ENCODE measurements at places on chromosomes 2 and 18. TPM values are rescaled to one million over a fixed set of nuclear protein-coding genes. Genes with fewer than 3 reads are reported as not detected.

SPIRE1 gene
- 21.5 TPM for total RNA-seq

ANKRD30BL gene
- not detected for total RNA-seq

DNA sequence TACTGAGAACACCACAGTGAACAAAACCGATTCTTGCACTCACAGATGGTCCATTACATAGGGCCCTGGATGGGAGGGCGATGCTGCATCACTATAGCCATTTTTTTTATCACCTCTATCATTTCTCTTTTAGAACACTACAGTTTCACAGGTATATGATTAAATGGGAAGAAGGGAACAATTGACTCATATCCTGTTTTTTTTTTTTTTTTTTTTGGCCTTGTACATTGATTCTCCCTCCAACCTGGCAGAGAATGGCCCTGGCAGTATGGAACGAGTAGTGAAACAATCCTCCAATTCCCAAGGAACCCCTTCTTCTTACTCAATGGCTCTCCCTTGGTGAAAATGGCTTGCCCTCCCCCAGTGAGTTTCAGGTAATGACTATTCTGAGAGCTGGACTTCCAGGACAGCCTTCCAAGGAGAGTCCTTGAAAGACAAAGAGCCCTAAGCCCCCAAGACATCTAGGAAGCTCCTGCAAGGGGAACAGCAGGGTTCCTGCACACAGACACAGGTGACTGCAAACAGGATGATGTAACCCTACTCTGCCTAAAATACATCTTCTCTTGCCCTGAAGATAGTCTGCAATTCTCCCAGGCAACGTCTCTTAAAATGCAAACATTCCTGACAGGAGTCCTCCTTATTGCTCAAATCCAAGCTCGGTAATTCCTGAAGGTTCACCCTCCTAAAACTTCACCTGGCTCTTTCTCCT is 405.4 kb downstream of the SETBP1 start:
- H3K36me3 ChIP-seq: no peaks in the 10 kb centered on the region
- no peak overlapping the region for H3K27ac ChIP-seq
- H3K27me3 ChIP-seq: no peaks in the 10 kb centered on the region

DNA sequence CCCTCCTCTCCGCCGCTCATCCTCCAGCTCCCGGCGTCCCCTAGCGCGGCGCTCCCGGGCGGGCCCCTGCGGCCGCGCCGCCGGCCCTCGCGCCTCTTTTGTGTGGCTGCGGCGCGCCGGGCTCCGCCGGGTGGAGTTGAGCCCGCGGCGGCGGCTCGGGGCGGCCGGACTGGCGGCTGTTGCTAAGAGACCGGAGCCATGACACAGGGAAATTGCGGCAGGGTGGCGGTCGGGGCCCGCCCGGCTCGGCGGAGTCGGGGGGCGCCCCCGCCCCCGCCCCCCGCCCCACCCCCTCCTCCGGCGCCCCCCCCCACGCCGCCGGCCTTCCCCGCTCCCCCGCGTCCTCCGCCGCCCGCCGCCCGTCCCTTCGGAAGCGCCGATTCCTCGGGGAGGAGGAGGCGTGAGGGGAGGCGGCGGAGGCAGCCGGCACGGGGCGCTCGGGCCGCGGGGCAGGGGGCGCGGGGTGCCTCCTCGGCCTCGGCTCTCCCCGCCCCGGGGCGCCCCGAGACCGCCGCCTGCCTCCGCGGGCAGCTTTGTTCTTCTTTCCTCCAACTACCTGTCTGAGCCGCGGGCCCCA is at the start of gene TMEM200C:
Gene TMEM200C, minus strand, starts transcription at position 224 of the 577 bp plus-strand sequence. CDS start 3,459 bp downstream, outside the sequence.
- peak; percentile 66 for DNase-seq
- no peaks in the 10 kb centered on the region for H3K36me3 ChIP-seq
- H3K4me1 ChIP-seq: peaks cover 11% of the 10 kb centered on the region
- H3K27ac ChIP-seq: peak within 1 kb of the TSS; percentile 83

DNA sequence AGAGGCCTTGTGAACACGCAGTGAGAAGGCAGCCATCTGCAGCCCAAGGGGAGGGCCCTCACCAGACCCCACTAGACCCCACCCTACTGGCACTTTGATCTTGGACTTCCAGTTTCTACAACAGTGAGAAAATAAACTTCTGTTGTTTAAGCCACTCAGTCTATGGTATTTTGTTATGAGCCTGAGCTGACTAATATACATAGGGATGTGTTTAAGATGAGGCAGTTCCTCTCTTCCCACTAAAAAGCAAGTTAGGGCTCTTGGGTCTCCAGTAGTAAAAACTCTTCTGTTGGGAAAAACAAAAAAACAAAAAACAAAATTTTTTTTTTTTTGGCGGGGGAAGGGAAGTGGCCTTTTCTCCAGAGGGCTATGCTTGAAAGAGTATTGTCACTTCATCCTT is 233.2 kb upstream of the SMAD7 start:
- no peaks in the 10 kb centered on the region for H3K27me3 ChIP-seq
- H3K4me1 ChIP-seq: no peaks in the 10 kb centered on the region
- H3K4me3 ChIP-seq: no peak overlapping the region
- H3K36me3 ChIP-seq: no peaks in the 10 kb centered on the region
- no peak for DNase-seq
- no peak overlapping the region for H3K27ac ChIP-seq

DNA sequence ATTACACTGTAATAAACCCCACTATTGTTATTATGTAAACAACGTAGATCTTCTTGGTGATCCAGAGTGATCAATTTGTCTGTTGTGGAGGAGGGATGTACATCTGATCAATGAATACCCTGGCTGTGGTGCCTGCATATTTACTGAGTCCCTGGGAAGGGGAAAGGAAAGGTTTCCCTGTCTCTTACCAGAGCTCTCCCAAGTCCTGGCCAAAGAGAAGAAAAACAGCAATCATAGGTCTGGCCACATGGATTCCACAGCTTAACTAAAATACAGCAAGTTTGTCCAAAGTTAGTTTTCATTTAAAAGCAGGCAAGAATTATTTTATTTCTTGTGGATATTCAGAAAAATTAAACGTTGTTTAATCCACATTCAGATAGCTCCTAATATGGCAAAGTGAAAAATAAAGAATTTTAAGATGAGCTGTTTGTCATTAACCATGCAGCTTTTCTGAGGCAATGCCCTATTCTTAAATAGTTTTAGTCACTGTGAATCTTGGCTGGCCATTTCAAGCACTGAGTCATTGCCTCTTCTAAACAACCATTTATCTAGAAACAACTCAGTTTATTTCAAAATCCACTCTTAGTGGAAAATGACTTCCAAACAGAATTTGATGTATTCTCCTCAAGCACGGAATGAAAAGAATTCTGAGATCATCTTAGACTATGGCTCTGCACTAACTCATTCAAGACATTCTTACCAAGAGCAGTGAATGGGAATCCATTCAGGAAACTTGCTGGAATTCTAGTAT is 1004.4 kb upstream of the CDH2 start:
- no peak overlapping the region for H3K4me3 ChIP-seq
- H3K36me3 ChIP-seq: no peaks in the 10 kb centered on the region
- no peak overlapping the region for H3K27ac ChIP-seq
- DNase-seq: no peak
- no peaks in the 10 kb centered on the region for H3K4me1 ChIP-seq

- H3K27me3 ChIP-seq: no peaks in the 10 kb centered on the region
- DNase-seq: no peak
- H3K4me1 ChIP-seq: no peaks in the 10 kb centered on the region
- no peak overlapping the region for H3K4me3 ChIP-seq
Observed at GRCh38 chr18:34738175-34738894, 28.2 kb downstream of the DTNA start.

GRCh38 chr18:72636611-72637010 is 92.5 kb upstream of the CBLN2 start:
- H3K4me1 ChIP-seq: no peaks in the 10 kb centered on the region
- no peaks in the 10 kb centered on the region for H3K27me3 ChIP-seq
- H3K27ac ChIP-seq: no peak overlapping the region
- no peaks in the 10 kb centered on the region for H3K36me3 ChIP-seq
- H3K4me3 ChIP-seq: no peak overlapping the region

SERPINB10 gene
- not detected for total RNA-seq

DQX1 gene
- total RNA-seq: 0.76 TPM

GRCh38 chr18:78875016-78875777 is 104.4 kb upstream of the SALL3 start:
- no peaks in the 10 kb centered on the region for H3K4me1 ChIP-seq
- no peak overlapping the region for H3K27ac ChIP-seq
- DNase-seq: peak; percentile 36
- no peaks in the 10 kb centered on the region for H3K27me3 ChIP-seq

GRCh38 chr2:240820607-240821428 is 799 bp upstream of the KIF1A start:
- no peaks in the 10 kb centered on the region for H3K36me3 ChIP-seq
- DNase-seq: no peak

ASXL3 gene
- 1.3 TPM for total RNA-seq

DNA sequence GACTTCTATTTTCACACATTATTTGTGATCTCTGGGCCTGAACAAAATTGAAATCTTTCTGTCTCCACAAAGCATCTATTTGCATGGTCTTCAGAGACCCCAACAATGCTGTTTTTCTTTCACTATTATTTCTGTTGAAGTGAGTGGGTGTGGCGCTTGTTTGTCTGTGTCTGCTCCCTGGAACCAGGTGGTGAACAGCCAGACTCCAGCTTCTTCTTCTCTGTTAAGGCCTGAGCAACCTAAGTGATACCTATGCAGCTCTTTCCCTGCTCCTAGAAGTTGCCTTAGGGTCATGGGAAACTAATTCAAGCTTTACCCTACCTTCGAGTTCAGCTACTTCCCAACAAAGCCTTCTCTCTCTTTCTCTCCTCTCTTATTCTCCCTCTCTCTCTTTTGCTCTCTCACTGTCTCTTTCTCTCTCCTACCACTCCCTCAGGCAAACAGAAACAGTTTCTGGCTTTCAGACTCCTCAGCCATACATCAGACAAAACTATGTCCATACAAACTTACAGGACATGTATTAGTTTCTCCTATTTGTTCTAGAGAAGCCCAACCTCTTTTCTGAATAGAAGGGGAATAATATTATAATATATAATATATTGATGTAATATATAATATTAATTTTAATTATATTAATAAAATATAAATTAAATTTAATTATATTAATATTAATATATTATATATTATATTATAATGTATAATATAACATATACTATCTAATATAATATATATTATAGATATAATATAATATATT is 552.5 kb downstream of the DSC3 start:
- no peak for DNase-seq
- H3K4me1 ChIP-seq: no peaks in the 10 kb centered on the region
- no peak overlapping the region for H3K27ac ChIP-seq
- H3K4me3 ChIP-seq: no peak overlapping the region
